ENCODE measurements at places on chromosomes 11 and 22.

DNA sequence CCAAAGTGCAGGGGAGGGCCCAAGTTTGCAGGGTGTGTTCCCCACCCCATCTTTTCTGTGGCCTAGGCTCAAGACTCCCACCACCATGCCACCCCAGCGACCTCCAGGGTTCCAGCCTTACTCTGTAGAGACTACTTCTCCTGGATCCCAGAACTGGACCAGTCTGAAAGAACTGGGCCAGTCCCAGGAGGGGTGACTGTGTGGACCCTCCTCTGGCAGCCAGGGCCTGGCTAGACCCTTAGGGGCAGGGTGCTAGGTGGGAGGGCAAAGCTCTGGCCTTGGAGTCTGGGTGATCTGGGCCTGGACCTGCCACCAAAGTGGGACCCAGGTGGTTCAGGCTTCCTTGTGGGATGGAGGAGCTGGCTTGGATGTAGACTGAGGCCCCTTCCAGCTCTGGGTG is 41.8 kb upstream of the ACCSL start:
- no peak for DNase-seq

DNA sequence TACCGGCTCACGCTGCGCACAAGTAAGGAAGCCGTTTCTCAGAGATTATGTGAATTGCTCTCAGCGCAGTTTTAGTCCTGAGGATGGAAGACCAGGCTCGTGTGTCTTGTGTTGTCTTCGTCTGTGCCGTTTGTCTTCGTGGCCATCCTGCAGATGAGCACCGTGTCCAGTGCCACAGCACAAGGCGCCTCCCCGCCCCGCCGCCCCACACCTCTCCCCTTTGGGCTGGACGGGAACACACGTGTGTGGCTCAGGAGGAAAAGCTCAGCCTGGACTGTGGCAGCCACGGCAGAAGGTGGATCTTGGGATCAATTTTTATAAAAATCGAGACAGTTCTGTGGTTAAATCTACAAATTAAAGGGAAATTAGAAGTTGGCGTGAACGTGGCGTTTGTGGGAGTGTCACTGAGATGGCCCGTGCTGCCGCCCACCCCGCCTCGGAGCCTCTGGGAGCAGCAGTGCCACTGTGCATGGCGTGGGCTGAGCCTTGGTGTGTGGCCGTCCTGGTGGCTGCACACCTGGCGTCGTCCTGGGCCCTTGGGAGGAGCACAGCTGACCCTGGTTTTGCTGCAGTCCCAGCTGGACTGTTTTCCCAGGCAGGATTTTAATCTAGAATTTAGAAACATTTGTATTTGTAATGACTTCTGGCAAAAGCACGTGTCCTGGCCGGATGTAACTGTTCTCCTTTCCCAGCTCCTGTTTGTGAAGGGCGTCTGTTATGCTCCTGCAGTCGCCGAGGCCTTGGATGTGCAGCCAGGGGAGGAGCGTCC is 25.8 kb downstream of the MUC6 start:
- DNase-seq = no peak

DNA sequence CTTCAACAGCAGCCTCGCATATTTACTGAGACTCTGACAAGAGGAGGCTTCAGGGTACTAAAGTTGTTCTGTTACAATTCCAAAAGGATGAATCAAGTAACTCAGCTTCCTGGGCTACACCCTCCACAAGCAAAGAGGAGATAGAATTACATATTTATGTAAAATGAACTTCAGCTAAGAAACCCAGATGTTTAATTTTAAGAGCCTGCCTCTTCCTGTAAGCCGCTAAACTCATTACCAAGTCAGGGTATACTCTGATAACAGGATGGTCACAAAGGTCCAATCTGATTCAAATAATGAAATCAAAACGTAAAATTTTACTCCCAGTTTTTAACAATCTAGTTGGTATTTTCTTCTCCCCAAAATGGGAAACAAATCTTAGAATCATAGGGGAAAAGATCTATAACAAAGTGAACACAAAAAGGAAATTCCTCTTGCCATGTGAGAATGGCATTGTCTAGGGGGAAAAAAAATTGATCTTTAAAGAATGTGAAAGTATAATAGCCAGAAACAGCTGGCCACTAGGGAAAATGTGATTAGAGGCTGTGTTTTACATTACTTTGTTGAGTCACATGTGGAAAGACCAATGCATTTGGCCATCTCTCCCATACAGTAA is 30.9 kb downstream of the CHEK2 start:
- DNase-seq = no peak

DNA sequence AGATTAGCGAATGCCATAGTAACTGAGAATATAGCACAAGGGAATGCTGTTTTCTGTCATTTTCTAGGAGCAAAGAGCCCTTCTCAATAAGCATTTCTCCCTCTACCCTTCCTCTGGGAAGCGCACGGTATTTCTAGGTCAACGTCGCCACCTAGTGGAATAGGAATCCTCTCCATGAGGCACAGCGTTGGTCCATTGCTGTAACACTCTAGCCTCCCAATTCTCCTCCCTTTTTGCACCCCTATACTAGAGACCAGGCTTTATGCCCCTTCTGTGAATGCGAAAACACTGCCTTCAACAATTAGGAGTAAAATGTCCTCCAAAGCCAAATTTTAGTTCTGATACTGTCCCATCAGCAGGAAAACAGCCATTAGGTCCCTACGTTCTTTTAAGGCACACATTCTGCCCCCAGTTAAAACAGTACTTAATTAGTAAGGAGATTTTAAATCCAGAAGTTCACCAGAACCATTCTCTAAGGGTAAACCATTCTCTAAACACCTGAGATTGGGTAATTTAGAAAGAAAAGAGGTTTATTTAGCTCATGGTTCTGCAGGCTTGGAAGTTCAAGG is 12.8 kb upstream of the HYLS1 start:
- DNase-seq = peak; percentile 35

DNA sequence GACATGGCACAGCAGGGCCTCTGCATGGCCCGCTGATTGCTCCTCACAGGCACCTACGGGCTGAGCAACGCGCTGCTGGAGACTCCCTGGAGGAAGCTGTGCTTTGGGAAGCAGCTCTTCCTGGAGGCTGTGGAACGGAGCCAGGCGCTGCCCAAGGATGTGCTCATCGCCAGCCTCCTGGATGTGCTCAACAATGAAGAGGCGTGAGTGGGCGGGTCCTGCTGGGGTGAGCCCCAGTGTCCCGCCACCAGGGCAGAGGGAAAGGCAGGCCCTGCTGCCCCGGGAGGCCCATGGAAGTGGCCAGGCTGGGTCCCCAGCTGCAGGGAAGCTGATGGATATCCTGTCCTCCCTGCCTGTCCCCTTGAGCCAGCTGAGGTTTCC is 18.6 kb upstream of the DGCR8 start:
- no peak for DNase-seq

DNA sequence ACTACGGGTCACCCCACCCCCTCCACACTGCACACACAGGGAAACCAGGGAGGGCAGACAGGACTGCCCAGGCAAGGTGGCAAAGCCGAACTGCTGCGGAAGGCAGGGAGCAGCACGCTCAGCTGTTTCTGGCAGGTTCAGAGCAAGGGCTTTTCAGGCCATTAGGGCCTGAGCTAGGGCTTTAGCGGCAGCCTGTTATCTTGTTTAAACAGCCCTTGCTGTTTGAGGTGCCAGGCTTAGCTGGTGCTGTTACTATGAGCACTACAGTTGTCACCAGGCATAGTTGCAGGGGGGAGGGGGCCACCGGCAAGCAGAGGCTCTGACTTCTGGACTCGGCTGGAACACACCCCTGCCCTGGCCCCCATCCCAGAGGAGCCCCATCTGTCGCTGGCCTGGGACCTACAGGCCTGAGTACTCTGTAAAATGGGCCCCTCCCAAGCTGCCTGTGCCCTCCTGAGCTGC is 34.9 kb downstream of the RSPH14 start:
- DNase-seq = no peak

GRCh38 chr11:128205796-128206195 is 381.6 kb downstream of the ETS1 start:
- DNase-seq = no peak

- peak; percentile 70 for DNase-seq
These were observed 28.3 kb upstream of the UPB1 start for GRCh38 chr22:24466716-24467328.

GRCh38 chr22:33866511-33866910 is 53.8 kb downstream of the LARGE1 start:
- no peak for DNase-seq

GRCh38 chr11:44229624-44230023 is 80.3 kb downstream of the ALX4 start:
- no peak for DNase-seq

- DNase-seq = peak; percentile 60
These were observed 7.0 kb downstream of the C11orf86 start for GRCh38 chr11:66981976-66982578.

- no peak for DNase-seq
These were observed 3.6 kb downstream of the CLTCL1 start for GRCh38 chr22:19287889-19288288.

GRCh38 chr22:33569559-33569958 is 350.7 kb downstream of the LARGE1 start:
- DNase-seq = no peak

GRCh38 chr22:38569181-38569971 is 607 bp downstream of the DMC1 start:
- DNase-seq = no peak
